ENCODE measurements at places on chromosomes 11 and 22.
A peak's percentile ranks its signal among the peaks of the same experiment; 100 is the strongest.

DNA sequence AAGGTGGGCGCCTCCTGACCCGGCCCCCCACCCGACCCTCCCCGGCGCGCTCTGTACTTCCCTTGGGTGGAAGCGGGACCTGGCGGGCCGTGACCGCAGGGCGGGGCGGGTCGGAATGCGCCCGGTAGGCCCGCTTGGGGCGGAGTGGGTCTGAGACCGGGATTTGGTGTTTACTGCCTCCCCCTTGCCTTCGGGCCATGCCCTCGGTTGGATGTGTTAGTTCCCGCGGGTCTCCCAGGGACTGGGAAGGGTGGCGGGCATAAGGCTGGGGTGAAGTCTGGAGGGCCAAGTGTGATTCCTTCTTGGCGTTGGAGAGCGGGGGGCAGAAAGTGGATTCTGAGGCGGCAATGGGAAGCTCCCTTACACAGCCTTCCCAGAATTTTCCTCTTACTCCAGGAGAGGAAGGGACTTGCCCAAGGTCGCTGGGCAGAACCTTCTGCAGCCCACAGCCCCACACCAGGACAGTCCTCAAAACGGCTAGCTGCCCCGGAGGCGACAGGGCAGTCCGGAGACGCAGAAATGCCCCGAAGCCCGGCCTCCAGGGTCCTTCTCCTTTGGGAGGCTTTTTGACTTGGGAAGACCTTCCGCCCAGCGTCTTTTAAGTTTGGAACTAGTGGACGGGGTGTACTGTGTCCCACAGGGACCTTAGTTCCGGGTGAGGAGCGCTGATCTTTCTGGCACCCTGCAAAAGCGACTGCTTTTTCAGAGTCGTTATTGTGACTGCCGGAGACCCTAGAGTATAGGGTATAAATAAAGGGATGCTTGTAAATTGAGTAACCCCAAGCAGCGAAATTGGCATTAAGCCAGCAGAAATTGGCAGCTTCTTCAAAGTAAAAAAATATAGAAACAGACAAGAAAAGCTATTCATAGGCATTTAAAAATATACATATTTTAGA lies 647 bp downstream of the SWAP70 start:
- DNase-seq, result peak; percentile 41

DNA sequence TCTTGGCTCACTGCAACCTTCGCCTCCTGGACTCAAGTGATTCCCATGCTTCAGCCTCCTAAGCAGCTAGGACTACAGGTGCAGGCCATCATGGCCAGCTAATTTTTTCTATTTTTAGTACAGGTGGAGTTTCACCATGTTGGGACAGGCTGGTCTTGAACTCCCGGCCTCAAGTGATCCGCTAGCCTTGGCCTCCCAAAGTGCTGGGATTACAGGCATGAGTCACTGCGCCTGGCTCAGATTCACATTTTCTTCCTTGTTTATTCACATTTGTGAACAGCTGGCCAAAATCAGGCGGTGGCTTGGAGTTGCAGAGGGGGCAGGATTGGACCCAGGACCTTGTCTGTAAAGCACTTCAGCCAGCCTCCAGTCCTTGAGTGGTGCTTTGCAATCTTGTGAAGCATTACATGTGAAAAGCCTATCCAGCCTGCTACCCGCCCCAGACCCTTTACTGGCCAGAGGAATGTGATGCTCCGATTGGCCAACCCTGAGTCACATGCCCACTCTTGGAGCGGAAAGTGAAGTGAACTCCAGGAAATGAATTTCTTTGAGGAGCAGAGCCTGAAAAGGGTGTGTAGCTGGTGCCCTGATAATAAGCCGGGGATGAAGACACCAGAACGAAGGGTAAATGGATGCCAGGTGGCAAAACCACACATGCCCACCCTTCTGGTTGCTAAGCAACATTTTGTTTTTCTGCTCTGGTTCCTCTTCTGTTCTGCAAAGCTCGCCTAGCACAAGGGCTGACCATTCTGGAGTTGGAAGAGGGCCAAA lies 62.6 kb upstream of the PTPRJ start:
- DNase-seq, result no peak

DNA sequence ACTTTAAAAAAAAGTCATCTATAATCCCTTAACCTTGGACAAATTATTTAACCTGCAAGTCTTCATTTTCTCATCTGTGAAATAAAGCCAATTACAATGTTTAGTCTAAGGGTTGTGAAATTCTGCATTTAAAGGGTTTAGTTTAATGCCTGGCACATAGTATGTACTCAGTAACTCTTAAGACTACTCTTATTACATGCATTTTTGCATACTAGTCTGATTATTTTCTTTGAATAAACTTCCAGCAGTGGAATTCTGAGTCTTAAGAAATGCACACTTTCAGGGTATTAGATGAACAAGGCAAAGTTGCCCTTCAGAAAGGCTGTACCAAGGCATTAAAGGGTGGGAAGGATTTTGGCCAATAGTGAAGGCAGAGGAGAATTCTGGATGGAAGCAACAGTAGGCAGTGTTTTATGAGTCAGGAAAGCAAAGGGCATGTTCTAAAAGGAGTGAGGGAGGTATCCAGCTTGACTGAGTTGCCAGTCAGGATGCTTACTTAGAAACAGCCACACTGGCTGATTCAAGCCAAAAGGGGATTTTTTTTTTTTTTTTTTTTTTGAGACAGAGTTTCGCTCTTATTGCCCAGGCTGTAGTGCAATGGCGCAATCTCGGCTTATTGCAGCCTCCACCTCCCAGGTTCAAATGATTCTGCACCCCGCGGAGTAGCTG lies 50.5 kb downstream of the SWAP70 start:
- no peak for DNase-seq

DNA sequence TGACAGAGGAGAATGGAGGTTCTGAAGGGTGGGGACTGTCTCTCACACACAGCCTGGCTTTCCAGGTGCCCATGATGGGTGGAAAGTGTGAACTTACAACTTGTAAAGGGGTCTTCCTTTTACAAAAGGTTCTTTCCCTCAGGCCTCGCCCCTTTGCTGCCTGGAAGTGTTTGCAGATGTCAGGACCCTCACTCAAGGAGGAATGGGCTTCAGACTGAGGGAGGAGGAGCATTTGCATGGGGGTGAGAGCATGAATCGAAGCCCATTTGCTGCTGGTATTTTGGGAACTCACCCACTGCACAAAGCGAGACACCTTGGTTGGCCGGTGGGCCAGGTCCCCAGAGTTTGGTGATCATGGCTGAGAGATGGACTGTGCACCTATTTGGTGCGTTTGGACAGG lies 25.1 kb downstream of the MPPED1 start:
- DNase-seq, result no peak

DNA sequence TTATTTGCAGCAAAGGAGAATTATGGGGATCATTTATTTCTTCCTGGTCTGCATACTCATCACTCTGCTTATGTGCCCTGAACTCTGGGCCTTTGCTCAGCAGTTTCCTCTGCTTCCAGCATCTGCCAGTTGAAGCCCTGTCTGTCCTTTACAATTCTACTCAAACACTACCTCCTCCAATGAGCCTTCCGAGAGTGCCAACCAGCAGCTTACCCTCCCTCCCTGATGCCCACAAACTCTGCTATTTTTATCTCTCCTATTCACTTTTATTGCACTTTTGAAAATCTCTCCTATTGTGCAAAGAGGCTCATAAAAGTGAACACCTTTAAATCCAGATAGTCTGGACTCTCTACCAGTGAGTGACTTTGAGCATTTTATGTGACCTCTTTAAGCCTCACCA lies 3.6 kb upstream of the ME3 start:
- no peak for DNase-seq

- DNase-seq, result no peak
Observed at GRCh38 chr11:76678321-76678720, 7.8 kb upstream of the LRRC32 start.

DNA sequence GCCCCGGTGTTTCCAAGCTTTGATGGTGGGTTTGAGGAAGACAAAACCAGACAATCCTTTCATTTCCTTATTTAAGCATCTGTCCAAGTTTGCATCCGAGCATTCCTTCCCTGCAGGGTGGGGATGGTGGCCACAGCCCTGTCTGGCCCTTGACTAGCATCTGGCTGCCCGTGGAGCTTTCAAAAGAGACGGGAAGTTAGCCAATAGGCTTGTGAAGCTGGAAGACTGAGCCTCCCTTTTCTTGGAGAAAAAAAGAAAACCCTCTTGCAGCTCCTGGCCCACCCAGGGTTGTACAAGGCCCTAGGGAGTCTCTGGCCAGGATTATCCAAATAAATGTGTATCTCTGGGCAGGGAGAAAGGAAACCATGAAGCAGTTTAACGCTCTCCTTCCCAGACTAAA lies 60.6 kb downstream of the MICAL2 start:
- no peak for DNase-seq

DNA sequence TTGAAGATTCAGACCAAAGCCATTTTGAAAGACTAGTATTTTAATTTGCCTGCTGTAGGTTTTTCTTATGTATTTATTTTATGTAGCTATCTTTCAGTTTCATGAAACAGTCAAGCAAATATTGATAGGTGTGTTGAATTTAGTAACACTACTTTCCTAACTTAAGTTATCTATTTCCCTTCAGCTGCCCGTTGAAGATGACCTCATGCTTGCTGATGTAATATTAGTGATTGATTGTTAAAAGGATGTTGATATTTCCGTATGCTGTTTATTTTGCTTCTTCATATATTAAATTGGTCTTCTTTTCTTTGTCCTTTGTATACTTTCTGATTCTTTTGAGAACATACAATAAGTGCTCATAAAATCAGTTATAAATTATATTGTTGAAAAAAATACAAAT lies 86.8 kb upstream of the CHORDC1 start:
- no peak for DNase-seq

DNA sequence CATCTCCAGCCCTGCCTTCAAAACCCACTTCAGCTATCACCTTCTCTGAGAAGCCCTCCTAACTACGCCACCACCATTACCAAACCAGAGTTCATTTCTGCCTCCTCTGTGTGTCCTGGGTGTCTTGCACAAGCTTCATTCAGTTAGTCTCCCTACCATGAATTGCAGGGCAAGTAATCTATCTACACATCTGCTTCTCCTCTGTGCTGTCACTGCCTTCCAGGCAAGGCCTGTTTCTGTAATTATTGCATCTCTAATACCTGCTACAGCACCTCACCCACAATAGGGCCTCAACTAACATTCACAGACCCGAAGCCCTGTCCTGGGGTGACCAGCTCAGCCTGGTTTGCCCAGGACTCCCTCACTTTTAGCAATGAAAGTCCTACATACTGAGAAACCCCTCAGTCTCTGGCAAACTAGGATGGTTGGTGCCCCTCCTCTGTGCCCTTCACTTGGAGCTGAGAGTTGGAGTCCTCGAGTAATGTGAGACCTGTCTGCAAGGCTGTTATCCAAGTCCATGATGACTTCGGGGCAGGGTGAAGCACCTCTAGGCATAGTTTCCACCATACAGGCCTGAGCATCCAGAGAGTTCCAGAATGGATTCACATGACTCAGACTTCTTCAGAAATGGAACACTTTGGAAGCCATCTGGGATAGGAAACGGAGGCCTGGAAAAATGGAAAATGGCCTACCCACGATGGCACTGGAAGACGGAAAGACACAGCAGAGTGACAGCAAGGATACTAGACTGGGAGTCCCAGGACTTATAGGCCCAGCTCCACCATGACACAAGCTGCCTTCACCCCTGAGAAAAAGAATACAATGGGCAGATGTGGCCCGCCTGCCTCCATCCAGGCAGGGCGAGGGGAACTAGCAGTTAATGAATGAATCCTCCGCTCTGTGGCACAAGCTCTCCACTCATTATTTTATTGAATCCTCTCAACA lies 269.3 kb downstream of the BUD13 start:
- DNase-seq, result no peak

DNA sequence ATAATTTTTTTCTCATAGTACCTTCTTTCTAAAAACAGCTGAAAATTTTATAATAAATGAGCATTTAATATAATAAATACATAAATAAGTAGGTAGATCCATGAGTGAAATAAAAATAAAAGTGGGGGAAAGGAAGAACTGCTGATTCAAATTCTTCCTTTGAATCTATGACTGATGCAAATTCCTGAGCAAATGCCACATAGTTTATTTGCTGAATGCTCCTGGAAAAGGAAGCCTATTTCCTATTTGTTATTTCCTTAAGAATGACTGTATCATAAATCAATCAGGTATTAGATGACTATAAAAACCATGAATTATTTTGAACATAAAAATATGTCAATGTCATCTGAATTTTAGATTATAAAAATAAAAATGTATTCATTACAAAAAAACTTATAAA lies 16.6 kb downstream of the BTBD10 start:
- no peak for DNase-seq

- DNase-seq, result no peak
Observed at GRCh38 chr11:766106-766935, 11.0 kb downstream of the GATD1 start.

DNA sequence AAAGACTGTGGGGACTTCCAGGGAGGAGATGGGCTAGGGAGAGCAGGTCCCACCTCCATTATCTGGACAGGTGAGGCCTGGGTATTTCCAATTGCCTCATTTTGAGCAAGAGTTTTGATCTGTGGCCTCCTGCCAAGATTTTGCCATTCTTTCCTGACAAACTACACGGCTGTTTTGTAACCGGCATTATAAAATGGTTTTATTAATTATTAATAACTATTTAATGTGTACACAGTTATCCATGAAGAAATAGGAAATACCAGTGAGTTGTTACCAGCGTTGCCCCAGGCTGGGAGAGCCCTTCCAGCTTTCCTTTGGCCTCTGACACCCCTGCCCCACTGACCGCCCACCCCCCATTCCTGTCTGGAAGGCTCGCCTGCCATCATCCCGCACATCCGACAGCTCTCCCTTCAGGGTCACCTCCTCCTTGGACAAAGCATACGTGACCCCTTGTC lies 14.9 kb upstream of the SEC14L3 start:
- DNase-seq, result no peak

DNA sequence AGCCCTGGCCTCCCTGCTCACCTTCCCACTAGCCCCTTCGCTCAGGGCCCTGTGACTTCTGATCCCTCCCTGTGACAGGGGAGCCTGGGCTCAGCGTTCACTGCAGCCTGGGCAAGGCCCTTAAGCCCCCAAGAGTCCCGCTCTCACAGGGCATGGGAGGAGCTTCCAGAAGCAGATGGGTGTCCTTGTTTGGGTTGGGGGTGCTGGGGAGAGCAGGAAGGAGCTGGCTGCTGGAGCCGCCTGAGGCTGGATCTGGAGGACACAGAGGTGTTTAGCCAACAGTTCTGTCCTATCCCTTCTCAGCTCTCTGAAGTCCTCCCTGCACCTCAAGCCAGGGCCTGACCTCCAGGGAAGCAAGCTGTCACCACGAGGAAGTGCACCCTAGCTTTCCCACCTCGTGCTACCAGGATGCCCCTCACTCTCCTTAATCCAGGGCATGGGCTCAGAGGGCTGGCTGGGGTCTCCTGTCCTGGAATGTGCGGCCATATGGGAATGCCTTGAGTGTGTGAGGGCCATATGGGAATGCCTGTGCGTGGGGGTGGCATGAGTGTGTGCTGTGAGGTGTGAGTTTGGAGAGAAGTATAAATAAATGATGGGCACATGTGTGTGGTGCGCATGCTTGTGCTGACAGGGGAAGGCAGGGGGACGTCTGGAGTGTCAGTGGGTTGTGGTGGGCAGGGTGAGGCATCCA lies 25.0 kb upstream of the TUB start:
- DNase-seq, result no peak

- no peak for DNase-seq
Observed at GRCh38 chr22:38924347-38924952, 33.0 kb upstream of the APOBEC3A start.
